Left ventricle myocardium inferior (tissue), 1 donor: ENCODE measurements at places on chromosomes 6 and 20. TPM values are rescaled to one million over a fixed set of nuclear protein-coding genes. Genes with fewer than 3 reads are reported as not detected.

- DNase-seq = no peak
Observed at GRCh38 chr20:34850969-34851368, 21.7 kb downstream of the GGT7 start.

GRCh38 chr6:116214681-116215080, 39.2 kb downstream of the TSPYL4 start:
- no peak for DNase-seq

DNA sequence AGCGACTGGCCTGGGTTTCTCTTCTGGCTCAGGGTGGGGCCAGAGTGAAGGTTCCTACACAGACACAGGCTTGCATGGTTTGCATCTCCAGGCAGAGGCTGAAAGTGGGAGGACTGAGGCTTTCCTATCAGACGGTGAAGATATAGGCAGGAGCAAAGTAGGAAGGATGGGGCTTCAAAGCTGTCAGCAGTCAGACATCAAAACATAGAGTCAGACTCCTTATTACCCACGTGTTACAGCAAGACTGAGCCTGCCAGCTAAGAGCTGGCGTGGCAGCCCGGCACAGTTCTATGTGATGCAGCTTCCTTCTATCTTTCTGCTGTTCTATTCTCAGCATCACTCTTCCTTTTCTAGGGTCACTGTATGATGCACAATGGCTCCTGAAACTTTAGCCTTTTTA, 445.1 kb downstream of the DOK5 start:
- DNase-seq = no peak

DNA sequence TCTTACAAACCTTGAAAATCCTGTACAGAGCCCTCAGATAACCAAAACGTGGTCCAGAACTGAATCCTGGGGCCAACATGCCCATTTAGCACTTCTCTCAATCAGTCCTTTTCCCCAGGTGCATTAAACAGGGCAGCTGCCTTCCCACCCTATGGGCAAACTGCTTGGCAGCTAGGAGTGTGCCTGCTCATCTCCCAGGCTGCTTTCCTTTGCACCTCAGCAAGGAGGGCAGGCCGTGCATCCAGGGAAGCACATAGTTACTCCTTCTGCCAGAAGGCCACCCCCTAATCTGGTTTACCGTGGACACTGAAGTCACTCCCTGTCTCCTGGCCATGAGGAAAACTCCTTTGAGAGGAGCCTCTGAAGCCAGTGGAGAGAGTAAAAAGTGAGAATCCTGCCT, 10.0 kb downstream of the PKIG start:
- no peak for DNase-seq

GRCh38 chr6:70956451-70957283, at the start of gene B3GAT2:
Gene B3GAT2, minus strand, starts transcription at chr6:70957060. Its CDS starts 631 bp downstream, at chr6:70956429.
- DNase-seq = no peak

GRCh38 chr20:61933951-61934715, 131.5 kb downstream of the TAF4 start:
- peak; percentile 5 for DNase-seq

DNA sequence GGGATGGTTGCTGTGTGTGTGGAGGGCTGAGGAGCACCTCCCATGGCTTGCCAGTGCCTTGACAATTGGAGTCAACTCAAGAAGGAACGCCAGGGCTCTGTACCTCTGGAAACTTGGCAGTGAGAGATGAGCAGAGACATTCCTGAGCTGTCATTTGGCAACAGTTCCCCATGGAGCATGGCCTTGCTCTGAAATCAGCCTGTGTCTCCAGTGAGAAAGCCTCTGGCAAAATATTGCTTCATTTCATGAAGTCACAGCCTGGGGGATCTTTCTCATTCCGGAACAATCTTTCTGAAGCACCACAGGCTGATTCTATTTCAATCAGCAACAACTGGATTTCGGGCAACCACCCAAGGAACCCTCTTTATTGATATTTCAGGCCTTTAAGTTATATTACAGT, 52.2 kb upstream of the FNDC1 start:
- no peak for DNase-seq

DNA sequence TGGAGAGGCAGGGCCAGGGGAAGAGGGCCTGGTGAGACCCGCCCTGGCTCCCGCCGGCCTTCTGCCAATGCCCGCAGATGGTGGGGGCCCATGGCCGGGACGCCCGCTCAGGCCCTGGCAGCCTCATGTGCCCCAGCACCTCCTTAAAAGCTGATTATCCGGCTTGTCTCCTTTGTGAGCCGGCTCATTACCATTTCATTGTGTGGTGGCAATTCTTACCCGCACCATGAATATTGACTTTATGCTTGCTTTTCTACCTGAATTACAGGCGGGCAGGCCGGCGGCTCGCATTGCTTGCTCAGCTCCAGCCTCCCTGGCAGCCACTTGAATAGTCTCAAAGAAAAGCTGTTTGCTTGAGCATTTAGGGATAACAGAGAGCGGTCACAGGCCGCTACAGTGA, 120.0 kb upstream of the JAG1 start:
- DNase-seq = no peak

DNA sequence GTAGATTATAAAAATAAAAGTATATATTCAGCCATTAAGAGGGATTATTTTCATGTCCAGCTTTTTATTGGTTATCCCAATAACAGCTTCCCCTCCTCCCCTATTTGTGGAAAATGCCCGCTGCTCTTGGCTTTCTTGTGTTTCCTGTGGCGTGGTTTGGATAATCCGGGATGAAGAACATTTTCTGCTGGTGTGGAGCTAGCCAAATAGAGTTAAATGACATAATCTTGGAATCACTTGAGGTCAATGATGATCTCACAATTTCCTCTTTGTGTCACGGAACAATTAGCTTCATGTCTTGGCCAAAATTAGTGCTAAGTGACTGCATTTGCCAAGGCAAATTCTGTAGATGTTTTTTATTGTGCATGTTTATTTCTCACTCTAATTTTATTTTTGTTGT, 394.0 kb downstream of the LAMA2 start:
- DNase-seq = no peak

- no peak for DNase-seq
Observed at GRCh38 chr6:87791982-87792381, 89.9 kb upstream of the AKIRIN2 start.

DNA sequence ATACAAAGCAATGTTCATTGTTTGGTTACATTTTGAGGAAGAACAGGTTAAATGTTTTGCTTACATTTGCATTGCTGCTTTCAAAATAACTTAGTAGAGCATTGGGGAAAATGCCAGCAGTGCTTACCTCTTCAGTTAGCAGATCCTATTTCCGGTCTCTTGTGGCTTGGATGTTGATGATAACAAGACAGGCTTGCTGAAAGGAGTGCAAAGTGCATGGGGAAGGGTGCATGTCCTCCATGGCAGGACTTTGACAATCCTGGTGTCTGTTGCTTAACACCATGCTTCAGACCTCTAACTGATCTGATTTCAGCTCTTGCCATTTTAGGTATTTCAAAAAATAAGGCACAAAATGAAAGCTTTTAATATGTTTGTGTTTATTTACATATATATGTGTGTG, 21.1 kb downstream of the TPD52L1 start:
- DNase-seq = no peak

CUTA gene
- total RNA-seq = 107 TPM

PSORS1C1 gene
- total RNA-seq = 4.7 TPM

OPRL1 gene
- total RNA-seq = 0.52 TPM

XKR7 gene
- total RNA-seq = not detected

SLC17A2 gene
- total RNA-seq = not detected

ARFGEF3 gene
- total RNA-seq = 2.0 TPM

ZSCAN16 gene
- 2.1 TPM for total RNA-seq

THBS2 gene
- total RNA-seq = 6.9 TPM

IPCEF1 gene
- total RNA-seq = 1.7 TPM

SLC25A27 gene
- 18.6 TPM for total RNA-seq

EPHA7 gene
- total RNA-seq = 12.5 TPM
